ENCODE measurements at places on chromosomes 16 and 17.

- DNase-seq: no peak
Measured at GRCh38 chr16:30567160-30567990, 4.1 kb downstream of the ZNF688 start.

DNA sequence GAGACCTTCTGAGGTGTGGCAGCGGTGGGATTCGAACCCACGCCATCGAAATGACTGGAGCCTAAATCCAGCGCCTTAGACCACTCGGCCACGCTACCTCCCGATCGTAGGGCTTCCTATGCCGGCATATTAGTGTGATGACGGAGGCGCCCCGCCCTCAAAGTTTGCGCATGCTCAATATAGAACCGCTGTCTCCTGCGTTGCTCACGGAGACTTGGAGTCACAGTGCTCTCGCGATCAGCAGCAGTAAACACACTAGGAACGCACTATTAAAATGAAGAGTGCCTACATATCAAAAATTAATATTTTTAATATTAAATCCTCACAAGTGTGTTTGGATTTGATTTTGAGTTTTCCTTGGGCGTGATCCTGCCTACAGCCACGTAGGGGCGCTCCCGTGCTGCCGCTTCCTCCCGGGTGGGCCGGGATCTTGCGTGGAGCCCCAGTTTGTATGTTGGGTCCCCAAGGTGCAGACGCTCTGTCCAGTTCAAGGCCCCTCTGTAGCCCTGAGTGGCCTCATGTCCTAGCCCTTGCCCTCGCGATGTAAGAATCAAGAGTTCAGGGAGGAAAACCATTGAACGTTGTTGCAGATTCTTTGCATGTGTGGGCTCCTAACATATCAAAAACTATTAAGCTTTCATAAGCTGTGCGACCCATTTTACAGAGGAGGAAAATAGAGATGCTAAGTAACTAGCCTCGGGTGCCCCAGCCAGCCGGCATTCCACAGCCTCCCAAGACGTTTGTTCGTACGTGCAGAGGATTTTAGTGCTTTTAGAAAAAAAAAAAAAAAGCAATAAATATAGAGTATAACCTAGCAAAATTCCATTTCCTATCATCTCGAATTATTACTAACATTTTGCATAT lies 10.2 kb upstream of the EEF2K start:
- peak; percentile 84 for DNase-seq

GRCh38 chr17:17303847-17304490 lies 796 bp downstream of the NT5M start:
- DNase-seq: no peak

GRCh38 chr17:72236980-72237633 lies 116.3 kb downstream of the SOX9 start:
- DNase-seq: no peak

- DNase-seq: no peak
Measured at GRCh38 chr17:31530391-31530985, 139.0 kb downstream of the RAB11FIP4 start.

- DNase-seq: no peak
Measured at GRCh38 chr16:10387188-10387617, 1.3 kb downstream of the ATF7IP2 start.

GRCh38 chr17:67931227-67931626 lies 65.0 kb downstream of the C17orf58 start:
- no peak for DNase-seq

Measured in fibroblast of the conjunctiva (primary cell).